K562 (cell line): ENCODE measurements at places on chromosomes 2 and 18.

- DNase-seq: no peak
Measured at GRCh38 chr2:1032030-1032429, 81.4 kb downstream of the SNTG2 start.

DNA sequence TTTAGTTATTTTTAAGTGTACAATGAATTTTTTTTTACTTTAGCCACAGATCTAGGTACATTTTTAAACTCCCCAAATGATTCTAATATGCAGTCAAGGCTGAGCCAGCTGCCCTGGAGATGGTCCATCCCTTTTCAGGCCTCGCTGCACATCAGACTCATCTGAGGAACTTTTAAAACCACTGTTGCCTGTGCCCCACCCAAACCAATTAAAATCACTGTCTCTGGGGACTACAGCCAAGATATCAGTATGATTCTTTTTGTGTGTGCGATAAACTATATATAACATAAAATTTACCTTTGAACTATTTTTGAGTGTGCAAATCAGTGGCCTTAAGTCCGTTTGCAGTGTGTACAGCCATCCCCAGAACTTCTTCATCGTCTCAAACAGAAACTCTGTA lies 9.1 kb upstream of the MALT1 start:
- no peak for DNase-seq

DNA sequence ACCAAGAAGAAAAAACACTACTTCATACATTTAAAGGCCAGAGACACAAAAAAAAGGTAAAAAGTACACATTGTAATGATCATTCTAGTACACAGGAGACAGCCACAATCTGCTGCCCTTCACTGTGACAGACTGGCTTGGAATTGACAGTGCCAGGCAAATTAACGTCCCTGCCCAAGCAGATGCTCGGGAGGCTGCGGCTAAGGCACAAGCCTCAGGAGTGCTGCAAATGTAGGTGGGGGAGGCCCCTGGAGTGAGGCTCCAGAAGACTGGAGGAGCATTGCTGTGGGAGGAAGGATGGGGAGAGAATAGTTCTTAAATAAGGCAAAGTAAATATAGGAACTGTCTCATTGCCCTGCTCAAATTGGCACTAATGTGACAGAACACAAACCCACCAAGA lies 18.6 kb downstream of the ERCC3 start:
- DNase-seq: no peak

GRCh38 chr2:136443661-136444060 lies 321.7 kb upstream of the THSD7B start:
- DNase-seq: no peak

DNA sequence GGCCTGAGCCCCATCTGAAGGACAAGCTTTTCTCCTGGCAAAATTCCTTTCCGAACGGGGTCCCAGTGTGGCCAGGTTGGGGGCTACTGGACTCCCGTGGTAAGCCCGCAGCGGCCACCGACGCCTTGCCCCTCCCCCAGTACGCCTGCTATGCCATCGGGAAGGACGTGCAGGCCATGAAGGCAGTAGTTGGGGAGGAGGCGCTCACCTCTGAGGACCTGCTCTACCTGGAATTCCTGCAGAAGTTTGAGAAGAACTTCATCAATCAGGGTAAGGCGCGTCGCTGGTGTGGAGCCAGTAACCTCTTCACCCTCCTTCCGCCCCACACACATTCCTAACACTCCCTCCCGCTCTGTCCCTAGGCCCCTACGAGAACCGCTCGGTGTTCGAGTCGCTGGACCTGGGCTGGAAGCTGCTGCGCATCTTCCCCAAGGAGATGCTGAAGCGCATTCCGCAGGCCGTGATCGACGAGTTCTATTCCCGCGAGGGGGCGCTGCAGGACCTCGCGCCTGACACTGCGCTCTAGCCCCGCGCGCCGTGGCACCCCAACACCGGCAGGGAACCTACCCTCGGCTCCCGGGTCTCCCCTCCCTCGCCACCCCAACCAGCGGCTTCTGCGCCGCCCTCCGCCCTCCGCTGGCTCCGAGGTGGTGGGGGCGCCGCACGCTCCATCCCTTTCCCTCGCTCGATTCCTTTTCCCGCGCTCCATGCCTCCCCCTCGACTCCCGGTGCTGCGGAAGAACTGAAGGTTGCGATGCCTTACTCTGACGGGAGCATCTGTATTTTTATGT lies 13.6 kb upstream of the ANKRD53 start:
- peak; percentile 71 for DNase-seq

DNA sequence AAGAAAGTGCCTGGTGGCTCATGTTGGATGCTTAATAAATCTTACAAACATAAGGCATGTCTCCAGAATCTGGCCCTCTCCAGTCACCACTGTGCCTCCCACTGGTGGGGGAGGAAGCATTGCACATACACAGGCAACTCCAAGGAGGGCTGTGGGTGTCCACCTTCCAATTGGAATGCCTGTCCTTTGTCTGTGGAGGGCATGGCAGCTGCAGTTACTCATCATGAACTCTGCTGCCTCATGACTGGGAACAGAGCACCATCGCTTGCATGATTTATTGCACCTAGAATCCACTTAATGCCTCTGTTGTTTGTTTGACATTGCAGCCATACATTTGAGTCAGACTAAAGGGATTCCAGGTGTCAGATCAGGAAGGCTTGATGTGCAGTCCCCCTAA lies 278.9 kb downstream of the PRKCE start:
- DNase-seq: no peak

GRCh38 chr18:37222354-37222998 lies 343.1 kb downstream of the CELF4 start:
- no peak for DNase-seq

DNA sequence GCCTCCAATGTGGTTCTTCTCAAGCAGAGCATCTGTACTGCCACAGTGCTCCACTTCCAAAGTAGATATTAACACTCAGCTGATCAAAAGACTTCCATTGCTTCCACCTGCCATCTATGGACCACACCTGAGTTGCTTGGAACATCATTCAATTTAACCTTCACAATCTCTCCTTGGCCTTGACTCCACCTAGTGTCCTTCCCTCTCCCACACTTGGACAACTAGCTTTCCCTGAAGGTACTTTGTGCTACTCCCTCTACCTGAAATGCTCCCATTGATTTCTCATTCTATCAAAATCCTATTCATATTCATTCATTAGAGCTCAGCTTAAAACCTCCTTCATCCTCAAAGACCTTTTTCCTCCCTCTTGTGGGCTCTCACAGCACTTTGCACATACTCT lies 48.7 kb downstream of the SOWAHC start:
- DNase-seq: no peak

- no peak for DNase-seq
Measured at GRCh38 chr18:78138983-78139496, 840.6 kb upstream of the SALL3 start.

DNA sequence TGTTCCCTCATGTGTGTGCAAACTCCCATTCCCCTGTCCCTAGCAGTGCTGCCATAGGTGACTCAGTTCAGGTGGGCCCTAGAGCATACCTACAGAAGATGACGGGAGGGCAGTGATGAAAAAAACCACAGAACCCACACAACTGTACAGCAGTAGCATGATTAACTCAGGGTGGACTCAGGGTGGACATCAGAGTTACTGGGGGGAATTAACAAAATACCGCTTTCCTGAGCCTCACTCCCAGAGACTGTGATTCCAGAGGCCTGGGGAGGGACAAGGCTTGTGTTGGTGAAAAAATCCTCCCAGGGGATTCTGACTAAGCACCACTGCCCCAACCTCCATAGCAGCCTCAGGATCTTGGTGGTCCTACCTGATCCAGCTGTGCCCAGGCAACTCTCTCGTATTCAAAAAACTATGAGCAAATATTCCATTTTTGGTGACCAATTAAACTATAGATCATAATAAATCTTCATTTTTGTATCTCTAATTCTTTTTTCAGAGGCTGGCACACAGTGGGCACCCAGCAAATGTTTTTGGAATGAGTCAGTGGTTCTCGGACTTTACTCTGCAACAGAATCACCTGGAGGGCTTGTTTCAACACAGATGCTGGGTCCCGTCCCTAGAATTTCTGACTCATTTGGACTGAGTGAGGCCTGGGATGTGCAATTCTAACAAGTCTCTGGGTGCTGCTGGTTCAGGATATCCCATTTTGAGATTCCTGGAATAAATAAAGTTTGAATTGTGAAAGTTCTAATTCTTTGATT lies 84.1 kb upstream of the NABP1 start:
- DNase-seq: no peak

- DNase-seq: no peak
Measured at GRCh38 chr18:23204589-23205235, 69.4 kb downstream of the CABLES1 start.

- DNase-seq: no peak
Measured at GRCh38 chr18:7945882-7946281, 378.8 kb downstream of the PTPRM start.

- no peak for DNase-seq
Measured at GRCh38 chr18:57737400-57738060, 65.6 kb downstream of the ATP8B1 start.

DNA sequence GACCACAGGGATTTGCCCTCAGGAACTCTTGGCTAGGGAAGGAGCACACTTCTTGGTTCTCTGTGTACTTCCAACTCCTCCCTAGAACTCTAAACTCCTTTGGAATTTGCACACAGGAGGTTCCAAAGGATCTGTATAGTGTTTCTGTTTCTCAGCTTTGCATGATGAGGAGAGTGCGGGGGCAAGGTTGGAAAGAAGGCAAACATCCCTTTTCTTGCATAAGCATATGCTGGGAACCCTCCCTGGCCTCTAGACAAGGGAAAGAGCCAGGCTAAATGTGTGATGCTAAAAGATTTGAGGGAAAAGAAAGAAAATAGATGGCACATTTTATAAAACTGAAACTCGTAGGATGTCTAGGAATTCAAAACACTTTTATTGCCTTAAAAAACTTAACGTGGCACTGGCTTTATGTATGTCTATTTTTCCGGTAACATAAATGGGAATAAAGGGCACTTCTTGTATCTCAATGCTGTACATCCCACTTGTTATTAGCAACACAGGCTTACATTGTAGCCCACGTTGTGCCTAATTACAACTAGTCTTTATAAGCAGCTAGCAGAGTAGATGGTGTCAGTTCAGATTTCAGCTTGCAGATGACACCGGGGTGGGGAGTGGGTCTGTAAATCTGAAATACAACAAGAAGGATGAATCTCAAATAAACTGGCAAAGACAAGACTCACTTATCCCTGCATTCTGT lies 165.8 kb downstream of the GPD2 start:
- DNase-seq: no peak

DNA sequence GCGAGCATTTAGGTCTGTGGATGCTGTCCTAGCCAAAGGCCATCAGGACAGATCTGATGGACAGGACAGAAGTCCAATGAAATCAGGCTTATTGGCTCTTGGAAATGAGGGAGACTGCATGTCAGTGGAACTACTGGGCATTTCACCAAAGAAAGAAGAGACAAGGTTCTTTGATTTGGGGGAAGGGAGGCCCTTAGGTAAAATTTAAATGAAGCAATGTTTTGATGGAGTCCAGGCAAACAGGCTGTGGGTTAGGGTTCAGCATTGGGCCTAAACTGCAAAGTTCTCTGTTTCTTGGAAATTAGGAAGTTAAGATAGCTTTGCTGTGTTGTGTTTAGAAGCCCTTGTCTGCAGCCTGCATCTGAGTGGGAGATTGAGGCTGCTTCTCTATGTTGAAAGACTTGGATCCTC lies 31.6 kb upstream of the RNF149 start:
- DNase-seq: no peak

- peak; percentile 83 for DNase-seq
Measured at GRCh38 chr2:219125225-219125885, 35.3 kb downstream of the NHEJ1 start.

DNA sequence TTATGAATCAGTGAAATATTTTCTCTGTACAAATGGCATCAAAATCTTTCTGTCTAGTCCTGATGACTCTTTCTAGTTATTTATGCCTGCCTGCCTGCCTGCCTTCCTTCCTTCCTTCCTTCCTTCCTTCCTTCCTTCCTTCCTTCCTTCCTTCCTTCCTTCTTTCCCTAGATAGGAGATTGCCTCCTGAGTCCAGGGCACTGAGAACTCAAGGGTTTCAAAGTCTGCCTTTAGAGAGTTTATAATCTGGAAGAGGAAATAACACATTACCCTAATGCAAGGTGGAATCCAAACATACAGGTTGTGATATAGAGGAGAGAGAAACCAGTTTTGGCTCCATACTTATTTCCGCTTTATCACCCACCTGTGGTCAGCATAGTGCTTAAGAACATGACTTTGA lies 98.1 kb upstream of the SERPINE2 start:
- DNase-seq: no peak

- no peak for DNase-seq
Measured at GRCh38 chr2:199955007-199955338, 318 bp downstream of the TYW5 start.

DNA sequence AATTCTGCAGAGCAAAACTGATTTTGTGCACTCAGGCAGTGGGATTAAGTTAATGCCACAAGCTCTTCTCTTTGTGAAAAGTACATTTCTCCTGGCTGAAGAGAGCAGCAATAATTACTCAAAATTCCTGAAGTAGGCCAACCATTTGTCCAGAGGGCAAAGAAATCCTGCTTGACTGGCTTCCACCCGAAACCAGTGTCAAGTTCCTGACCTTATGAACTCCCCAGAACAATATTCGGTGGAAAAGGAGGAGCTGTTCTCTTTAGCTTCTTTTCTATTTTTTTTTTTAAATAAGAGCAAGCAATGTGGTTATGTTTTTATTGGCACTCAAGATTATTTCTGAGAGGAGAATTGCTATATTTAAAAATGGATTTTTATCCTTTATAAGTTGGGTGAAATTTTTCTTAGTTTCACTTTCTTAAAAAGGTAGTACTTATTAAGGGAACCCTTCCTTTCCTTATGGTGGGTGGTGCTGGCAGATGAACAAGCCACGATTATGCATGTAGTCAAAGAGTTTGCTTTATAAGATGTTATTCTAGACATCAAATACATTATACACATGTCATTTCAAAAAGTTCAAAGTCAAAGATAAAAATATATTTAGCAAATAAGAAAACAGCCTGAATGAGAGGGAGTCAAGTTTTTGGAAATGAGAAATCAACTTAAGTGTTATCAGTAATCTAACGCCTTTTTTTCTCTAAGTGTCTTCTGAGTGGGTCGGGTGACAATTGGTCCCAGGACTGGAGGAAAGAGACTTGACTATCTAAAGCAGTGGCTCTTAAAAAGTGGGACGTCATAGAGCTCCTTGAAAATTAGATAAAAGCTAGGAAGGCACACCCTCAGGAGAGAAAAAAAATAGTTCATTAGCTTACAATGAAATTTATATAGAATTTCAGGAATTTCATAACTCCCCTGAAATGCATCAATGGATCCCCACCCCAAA lies 194.5 kb downstream of the IKZF2 start:
- no peak for DNase-seq

DNA sequence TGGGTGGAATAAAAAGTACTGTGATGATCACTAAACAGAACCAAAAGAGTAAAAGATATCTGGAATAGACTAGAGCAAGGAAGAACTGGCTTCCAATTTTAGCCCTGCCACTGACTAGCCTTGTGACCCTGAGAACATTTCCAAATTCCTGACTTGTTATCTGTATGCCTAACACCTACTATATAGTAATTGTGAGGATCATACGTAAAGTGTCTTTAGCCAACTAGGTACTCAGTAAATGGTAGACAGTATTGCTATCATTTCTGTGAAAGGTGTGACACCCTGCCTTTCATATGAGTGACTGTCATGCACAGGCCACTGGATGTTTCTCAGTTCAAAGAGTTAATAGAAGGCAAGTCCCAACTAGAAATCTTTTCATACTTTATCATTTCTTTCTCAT lies 29.8 kb downstream of the CYTIP start:
- no peak for DNase-seq

- DNase-seq: no peak
Measured at GRCh38 chr2:37402636-37403035, 58.2 kb downstream of the QPCT start.
